ENCODE measurements at places on chromosomes 3 and 15.

DNA sequence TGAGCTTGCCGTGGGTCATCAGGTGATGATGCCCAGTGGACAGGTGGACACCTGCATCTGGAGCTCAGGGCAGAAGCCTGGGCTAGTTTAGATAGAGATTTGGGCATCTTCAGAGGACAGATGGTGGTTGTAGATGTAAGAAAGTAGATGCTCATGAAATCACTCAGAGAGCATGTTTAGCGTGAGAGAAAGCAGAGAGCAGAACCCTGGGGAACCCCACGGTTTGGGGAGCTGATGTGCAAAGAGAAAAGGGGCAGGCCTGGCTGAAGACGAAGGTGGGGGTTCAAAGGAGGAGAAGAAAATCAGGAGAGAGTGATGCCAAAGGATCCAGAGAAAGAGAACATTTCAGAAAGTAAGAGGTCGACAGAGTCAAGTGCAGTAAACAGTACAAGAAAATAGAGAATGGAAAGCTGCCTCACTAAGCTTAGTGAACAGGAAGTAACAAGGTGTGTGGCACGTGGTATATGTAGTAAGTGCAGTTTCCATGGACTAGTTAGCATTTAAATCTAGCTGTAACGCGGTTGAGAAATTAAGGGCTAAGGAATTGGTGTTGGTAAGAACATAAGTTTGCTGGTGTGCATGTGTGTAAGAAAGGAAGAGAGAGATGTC lies 13.5 kb downstream of the TIGIT start:
- DNase-seq = no peak

DNA sequence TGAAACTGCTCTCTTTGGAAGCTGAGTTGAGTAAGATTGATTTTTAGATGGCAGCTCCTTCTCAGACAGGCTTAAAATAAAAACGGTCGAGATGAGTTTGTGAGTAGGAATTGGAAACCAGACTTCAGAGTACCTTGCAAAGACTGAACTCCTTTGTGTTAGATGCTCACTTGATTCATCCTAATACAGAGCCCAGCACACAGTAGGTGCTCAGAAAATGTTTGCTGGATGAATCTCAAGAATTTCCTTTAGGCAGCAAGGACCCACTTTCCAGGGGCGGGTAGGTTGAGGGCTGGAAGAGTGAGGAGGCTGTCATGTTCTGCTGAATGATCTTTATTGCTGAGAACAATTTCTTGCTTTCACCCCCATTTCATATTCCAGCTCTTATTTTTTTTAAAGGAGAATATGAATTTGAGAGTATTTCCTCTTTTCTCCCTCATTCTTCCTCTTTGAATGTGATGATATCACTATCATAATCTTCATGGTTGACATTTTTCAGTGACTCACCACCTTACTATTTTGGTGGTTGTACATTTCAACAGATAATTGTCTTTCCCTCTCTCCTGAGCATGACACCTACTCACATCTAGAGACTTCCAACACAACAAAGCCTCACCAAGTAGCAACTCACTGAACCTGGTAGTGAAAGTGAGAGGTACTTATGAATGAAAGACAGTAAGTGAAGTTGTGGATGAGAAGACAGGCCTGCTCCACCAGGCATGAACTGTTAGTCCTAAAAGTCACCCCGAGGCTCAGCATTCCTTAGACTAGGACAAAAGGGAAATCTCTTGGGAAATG lies 113.3 kb downstream of the PDCD6IP start:
- DNase-seq = no peak

GRCh38 chr3:138081371-138082084 lies 33.9 kb downstream of the DZIP1L start:
- DNase-seq = no peak

GRCh38 chr3:15535732-15536131 lies 14.2 kb upstream of the COLQ start:
- no peak for DNase-seq

DNA sequence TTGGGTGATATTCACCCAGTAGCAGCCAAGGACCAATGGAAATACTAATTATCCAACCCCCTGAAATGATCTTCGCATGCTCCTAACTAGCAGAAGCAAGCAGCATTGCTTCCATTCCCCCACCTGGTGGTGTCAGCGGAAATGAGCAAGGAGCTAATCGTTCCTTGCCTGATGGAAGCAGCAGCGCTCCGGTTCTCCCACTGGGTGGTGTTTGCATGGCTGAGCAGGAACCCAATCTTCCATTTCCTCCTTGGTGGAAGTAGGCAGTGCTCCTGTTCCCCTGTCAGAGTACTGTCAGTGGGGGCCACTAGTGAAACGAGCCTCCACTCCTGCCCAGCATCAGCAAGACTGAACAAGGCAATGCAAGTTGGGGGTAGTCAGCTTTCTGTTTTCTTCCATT lies 311.5 kb downstream of the CACNA2D3 start:
- no peak for DNase-seq

DNA sequence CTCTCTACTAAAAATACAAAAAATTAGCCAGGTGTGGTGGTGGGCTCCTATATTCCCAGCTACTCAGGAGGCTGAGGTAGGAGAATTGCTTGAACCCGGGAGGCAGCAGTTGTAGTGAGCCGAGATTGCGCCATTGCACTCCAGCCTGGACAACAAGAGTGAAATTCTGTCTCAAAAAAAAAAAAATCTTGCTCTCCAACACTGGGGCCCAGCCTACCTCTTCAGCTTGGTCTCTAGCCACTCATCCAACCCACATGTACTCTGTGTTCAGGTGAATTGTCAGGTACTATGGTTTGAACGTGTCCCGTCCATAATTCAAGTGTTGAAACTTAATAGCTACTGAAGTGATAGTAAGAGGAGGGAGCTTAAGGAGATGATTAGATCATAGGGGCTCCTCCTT lies 22.4 kb upstream of the RAB7A start:
- DNase-seq = no peak

DNA sequence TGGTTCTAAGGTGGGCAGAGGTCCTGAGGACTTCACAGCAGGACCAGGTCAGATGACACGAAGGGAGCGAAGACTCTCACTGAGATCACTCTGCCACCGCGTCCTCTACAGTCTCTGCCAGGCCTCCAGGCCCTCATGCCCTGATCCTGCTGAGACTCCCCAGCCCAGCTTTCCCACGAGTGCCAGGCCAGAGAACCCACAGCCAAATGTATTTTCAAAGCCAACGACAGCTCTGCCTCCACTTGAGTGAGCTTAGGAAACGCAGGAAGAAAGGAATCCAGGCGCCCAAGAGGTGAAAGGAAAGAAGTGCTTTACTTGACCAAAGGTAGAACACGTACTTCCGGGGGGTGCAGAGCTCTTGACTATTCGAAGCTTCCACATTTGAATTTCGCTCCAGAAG lies 275.0 kb downstream of the XXYLT1 start:
- DNase-seq = no peak

- DNase-seq = no peak
Measured at GRCh38 chr15:85024509-85025336, 43.1 kb downstream of the PDE8A start.

GRCh38 chr15:96889734-96890480 lies 559.4 kb downstream of the NR2F2 start:
- no peak for DNase-seq

- no peak for DNase-seq
Measured at GRCh38 chr3:65713016-65713415, 325.7 kb downstream of the MAGI1 start.

DNA sequence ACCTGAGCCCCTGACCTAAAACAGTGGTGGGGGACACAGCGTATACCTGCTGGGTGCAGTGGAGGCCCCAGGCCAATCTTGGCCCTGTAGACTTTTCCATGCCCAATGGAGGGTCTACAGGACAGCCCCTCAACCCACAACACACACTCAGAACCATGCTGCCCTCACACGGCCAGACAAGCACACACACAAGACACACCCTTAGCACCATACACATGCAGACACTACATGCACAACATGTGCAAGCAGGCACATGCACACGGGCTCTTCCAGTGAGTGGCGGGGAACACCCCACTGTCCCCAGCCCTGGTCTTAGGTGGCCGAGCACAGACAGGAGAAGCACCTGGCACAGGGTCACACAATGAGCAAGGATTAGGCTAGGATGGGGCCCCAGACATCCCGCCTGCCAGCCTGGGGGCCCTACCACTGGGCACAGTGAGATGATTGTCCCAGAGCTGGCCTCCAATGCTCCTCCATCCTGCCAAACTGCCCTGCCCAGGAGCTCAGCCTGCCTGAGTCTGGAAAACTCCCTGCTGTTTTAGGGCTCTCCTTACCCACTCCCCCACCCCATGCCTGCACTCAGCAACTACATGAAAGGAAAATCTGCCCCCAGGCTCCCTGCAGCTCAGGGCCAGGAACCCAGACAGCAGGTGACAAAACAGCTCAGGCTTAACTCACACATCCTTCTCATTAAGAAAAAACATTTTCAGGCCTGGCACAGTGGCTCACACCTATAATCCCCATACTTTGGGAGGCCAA lies 15.8 kb downstream of the IQSEC1 start:
- DNase-seq = no peak

DNA sequence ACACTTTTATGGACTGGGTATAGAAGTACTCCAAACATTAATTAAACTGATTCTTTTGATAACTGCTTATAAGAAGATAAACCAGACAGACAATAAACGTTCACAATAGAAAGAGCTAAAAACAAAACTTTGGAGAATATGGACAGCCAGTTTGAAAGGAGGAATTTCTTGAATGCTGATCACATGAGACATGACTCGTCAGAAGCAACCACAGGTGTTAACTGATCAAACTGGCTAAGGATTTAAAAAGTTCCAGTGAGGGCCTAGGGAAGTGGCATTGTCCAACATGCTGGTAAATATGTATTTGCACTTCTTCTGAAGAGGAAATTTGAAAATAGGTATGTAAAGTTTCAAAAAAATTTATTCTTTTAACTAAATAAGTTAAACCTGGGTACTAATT lies 29.4 kb upstream of the AP3B2 start:
- no peak for DNase-seq

GRCh38 chr3:30503446-30503845 lies 103.0 kb upstream of the TGFBR2 start:
- no peak for DNase-seq

DNA sequence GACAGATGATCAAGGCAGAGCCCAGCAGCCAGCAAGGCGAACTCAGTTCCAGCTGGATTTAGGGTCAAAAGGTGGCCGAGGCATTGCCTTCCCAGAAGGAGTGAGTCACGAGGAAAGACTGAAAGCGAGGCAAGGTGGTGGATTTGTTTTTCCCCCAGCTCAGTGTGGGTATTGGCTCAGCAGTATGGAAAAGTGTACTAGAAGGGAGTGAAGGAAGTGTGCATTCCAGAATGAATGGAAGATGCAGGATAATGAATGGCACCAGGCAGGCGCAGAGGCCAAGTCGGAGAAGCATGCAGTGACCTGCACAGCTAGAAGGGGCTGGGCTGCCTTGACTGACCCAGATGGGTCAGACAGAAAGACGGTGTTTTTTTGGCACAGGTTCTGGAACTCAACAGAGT lies 46.3 kb downstream of the FOXP1 start:
- DNase-seq = no peak

DNA sequence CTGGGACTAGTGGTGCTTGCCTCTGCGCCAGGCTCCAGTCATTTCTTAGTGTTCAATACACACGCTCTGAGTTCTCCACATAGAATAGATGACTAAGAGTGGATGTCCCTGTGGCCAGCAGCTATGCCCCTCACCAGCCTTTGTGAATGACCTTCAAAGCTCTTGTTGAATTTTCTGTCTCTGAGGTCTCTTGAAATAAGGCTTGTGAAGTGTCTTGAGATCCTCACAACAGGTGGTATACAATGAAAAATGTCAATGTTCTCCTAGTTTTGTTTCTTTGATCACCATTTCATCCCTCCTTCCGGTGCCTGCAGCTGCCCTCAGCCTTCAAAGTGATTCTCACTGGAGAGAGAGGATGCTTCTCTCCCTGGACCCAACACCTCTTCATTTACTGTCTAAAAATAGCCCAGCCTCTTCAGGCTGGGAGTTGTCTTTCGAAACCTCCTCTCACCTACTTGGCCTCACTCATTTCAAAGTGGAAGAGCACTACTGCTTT lies 5.4 kb downstream of the MAPKBP1 start:
- DNase-seq = no peak

DNA sequence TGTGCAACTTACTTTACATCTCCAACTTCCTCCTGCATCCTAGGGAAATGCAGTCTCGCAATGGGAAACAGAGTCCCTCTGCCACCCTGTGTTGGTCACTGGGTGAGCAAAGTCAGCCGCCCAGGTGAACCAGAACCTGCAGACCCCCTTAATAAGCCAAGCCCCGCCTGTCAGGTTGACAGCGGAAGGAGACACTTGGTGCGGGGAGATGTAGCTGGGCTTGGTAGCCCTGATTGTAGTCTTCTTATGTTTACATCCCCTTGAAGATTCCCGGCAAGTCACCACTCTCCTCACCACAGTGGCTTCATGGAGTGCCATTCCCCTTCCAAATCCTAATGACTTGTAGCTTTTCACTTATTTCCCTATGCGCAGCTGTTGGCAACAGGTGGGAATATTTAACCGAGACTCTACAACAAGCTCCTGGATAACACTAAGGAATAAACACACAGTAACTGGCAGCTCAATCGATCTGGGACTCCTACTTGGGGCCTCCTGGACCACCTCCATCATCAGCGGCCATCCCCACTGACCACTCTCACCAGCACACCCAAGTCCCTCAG lies 17.7 kb upstream of the CLSTN2 start:
- no peak for DNase-seq

DNA sequence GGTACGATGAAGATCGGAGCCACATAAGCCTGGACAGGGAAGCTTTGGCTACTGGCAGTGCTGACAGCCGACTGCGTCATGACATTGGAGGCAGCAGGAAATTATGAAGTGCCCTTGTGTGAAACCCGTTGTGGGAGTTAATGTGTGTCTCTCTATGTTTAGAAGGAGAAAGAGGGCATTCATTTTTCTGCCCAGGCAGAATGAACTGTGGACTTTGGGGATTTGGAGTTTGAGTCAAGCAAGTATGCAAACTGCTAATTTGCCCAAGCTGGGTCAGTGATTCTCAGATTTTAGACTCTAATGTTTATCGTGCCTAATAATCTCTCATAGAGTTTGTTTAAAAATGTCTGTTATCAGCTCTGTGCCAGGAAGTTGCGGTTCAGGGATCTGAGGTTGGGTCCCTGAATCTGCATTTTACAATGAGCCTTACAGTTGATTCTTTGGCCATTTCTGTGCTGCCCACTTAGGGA lies 5.6 kb downstream of the CTXND1 start:
- no peak for DNase-seq

DNA sequence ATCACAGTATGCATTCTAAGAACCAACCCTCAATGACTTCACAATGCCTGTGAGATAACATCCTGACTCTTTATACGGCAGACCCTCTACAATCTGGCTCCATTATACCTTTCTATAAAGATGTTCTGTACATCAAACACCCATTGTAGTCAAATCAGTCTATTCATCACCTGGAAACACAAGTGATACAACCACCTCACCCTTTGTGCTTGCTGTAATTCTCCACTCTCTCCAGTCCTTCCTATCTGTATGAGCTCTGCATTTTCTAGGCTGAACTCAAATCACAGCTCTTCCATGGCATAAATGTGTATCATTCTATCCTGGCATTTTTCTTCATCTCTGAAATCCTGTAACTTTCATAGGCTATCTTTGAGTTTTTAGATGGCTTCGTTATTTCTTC lies 539.4 kb downstream of the GRM7 start:
- DNase-seq = no peak

- DNase-seq = no peak
Measured at GRCh38 chr3:115616461-115616860, 6.8 kb upstream of the GAP43 start.

GRCh38 chr3:125149462-125149861 lies 63.1 kb downstream of the SLC12A8 start:
- no peak for DNase-seq

All from activated CD8-positive, alpha-beta memory T cell treated with anti-CD3 and anti-CD28 coated beads for 4 hours (primary cell).